Activated naive CD4-positive, alpha-beta T cell treated with anti-CD3 and anti-CD28 coated beads for 36 hours (primary cell): ENCODE measurements at places on chromosomes 1 and 21.

DNA sequence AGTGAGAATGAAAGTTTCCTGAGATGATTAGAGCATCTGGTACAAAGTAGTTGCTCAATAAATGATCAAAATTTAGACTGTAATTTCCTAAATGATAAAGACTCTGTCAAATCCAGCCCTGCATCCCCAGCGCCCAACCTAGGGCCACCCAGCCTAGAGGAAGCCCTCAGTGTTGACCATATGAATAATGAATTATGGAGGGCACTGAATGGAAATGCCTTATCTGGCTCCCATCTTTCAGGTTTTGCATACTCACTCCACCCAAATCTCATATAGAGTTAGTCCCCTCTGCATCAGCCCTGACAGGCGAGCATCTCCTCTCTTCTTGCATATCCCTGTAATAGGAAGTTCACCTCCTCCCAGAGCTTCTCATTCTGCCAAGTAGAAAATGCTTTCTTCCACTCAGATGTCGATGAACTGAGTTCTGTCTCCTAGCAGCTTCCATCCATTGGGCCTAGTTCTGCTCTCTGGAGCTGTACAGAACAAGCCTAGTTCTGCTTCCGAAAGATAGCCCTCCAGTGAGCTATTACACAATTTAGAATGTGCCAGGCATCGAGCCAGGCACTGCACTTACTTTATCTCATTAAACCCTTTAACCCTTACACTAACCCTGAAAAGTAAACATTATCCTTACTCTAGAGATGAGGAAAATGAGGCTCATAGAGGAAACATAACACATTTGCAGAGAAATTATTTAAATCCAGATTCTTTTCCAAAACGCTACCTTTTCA lies 20.9 kb downstream of the COA7 start:
- no peak for DNase-seq

GRCh38 chr1:26844424-26845196 lies 18.1 kb downstream of the ZDHHC18 start:
- no peak for DNase-seq

- no peak for DNase-seq
These were observed 332.3 kb downstream of the COL11A1 start for GRCh38 chr1:102776071-102776470.

DNA sequence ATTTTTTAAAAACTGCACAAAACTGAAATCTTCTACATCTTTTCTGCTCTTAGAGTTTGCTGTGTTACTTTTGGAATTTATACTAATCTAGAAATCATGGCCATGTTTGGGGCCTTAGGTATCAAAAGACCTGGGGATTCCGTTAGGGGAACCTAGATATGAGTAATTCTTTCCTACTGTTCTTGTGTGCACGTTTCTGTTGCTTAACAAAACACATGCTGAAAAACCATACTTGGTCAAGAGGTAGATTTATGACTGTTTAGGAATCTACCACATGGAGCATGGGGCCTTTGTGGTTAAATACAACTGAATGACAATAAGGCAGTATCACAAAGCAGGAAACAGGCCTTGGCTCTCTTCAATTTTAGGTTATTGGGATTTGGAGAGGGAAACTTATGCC lies 291.9 kb upstream of the USP25 start:
- peak; percentile 28 for DNase-seq

GRCh38 chr1:114320586-114320985 lies 166.9 kb upstream of the SYT6 start:
- no peak for DNase-seq

GRCh38 chr1:230170153-230170547 lies 103.1 kb downstream of the GALNT2 start:
- no peak for DNase-seq
